ENCODE measurements at places on chromosomes 5 and 9. TPM values are rescaled to one million over a fixed set of nuclear protein-coding genes. Genes with fewer than 3 reads are reported as not detected.

- DNase-seq = no peak
Measured at GRCh38 chr9:6171667-6172066, 43.9 kb upstream of the IL33 start.

DNA sequence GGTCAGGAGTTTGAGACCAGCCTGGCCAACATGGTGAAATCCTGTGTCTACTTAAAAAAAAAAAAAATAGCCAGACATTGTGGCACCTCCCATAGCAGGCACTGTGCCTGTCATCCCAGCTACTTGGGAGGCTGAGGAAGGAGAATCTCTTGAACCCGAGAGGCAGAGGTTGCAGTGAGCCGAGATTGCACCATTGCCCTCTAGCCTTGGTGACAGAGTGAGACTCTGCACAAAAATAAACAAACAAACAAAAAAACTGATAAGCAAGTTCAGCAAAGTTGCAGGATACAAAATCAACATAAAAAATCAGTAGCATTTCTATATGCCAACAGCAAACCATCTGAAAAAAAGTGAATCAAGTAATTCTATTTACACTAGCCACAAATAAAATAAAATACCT is 64.8 kb upstream of the TTC23L start:
- no peak for DNase-seq

- DNase-seq = no peak
Measured at GRCh38 chr5:1093361-1093760, 18.5 kb downstream of the SLC12A7 start.

GRCh38 chr5:33888587-33888986 is 3.2 kb downstream of the ADAMTS12 start:
- no peak for DNase-seq

DNA sequence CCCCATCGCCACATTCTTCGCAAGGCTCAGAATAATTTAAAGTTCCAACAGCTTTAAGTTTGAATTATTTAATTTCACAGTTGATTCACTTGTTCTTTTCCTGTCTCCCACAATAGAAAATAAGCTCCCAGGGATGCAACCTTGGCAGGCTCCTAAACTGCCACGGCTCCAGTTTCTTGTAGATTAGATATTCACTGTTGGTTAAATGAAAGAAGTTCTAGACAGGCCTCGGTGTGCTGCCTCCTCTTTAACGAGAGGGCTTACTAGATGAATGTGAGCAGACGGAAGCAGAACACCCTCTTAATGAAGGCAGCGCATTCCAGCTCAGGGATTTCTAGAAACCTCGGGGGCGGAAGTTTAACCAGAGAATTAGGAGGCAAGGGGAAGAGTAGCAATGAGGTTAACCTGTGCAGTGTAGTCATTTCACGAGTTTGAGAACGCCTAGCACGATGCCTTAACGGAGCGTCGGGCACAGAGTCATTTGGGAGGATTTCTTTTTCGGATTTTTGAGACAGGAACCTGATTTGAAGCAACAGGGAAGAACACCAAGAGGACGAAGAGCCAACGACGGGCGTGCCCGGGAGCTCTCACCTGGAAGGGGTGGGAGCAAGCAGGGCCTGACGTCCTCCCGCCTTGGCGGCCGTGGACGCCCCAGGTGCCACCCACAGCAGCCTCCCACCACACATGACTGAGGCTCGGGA is 637 bp upstream of the SMC5 start:
- DNase-seq = peak; percentile 92

DNA sequence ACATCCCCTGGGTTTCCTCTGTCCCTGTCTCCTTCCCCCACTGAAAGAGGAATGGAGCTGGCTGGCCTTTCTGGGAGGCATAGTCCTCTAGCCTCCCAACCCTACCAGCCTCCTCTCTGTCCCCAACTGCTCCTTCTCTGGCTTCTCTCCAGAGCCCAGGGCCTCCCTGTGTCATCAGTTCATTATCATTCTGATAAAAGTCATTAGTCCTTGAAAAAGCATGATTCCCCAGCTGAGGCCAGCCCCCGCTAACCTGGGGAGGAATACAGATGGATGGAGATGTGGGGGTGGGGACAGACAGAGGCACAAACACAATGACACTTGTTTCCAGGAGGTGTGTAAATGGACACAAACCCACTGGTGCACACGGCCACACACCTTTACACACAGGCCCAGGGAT is 73.6 kb upstream of the HSPA9 start:
- no peak for DNase-seq

DNA sequence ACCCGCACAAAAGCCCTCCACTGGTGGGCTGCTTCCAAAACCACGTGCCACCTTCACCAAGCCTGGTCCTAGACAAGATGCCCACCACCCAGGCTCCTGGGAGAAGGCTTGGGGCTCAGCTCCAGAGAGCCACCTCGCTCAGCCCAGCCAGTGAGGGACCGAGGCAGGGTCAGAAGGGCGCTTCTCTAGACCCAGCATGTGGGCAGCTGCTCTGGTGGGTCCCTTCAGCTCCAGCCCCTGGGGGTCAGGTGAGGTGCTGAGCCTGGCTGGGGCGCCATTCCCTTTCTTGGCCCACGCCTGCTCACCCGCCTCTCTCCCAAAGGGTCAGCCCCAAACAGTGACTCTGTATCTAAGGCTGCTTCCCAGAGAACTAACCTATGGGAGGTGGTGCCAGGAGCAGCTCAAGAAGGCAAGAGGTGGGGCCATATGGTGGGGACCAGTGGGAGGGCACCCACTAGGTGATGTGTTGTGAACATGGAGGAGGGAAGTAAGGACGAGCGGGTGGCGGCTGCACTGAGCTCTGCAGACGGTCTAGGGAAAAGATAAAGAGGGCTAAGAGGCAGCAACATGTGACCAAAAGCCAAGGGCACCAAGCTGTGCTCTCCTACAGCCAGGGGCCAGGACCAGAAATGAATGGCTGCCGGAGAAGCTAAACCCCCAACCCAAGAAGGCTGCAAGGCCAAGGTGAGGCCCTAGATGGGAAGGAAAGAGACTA is 79.3 kb downstream of the CAMSAP1 start:
- no peak for DNase-seq

DNA sequence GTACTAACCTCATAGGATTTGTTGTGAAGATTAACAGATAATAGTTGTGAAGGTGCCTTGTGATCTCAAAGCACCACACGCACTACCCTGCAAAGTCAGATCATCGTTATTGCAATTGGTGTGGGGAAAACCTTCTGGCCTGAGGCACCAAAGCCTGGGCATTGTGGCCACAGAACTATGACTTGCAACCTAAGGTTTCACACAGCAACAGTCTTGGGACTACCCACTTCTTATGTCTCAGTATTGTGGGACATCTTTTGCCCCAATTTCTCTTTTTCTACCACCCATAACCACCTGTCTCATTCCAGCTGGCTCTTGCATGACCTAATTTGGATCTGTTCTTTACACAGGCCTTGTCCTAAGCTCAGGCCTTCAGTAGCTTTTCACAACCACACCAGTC is 247.8 kb upstream of the NR4A3 start:
- DNase-seq = no peak

GRCh38 chr5:67347821-67348220 is 151.2 kb upstream of the CD180 start:
- no peak for DNase-seq

- no peak for DNase-seq
Measured at GRCh38 chr5:18546591-18546990, 912.3 kb downstream of the TAF11L14 start.

- no peak for DNase-seq
Measured at GRCh38 chr5:167895899-167896659, 395.4 kb upstream of the WWC1 start.

DNA sequence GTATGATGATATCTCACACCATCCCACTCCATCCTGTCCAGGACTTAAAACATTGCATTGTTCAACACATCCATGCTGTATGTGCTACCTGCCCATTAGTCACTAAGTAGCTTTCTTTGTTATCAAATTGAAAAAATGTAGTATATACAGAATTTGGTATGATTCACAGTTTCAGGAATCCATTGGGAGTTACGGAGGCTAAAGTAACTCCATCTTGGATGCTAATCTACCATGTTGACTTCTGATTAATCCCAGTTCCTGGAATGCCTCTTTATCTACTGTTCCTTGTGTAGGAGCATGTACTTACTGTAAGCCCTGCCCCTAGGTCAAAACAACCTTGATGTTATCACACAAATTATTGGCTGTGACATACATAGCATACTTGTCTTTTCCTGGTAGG is 38.9 kb upstream of the FOXB2 start:
- DNase-seq = no peak

DNA sequence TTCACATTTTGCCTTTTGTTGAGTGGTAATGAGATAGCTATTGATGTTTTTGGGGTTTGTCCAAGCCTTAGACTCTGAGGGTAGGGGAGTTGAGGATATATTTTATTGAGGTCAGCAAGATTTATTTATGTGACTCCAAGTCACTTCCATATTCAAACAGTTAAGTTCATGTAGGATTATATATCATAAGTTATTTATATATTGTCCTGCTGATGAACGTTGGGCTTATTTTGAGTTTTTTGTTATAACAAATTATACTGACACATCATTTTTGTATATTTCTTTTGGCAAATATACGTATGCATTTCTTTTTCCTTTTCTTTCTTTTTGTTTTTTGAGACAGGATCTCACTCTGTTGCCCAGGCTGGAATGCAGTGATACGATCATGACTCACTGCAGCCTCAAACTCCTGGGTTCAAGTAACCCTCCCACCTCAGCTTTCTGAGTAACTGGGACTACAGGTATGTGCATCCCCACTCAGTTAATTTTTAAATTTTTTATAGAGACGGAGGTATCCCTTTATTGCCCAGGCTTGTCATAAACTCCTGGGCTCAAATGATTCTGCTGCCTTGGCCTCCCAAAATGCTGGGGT is 23.5 kb upstream of the IL12B start:
- no peak for DNase-seq

The NME5 gene
- 0.43 TPM for polyA plus RNA-seq

The CARD9 gene
- polyA plus RNA-seq = 5.7 TPM

The OR1N1 gene
- not detected for polyA plus RNA-seq

The GDA gene
- polyA plus RNA-seq = 0.03 TPM
